ENCODE measurements at places on chromosomes 7 and 10.

- no peak for DNase-seq
Observed at GRCh38 chr10:90403211-90404000, 454.4 kb downstream of the HTR7 start.

DNA sequence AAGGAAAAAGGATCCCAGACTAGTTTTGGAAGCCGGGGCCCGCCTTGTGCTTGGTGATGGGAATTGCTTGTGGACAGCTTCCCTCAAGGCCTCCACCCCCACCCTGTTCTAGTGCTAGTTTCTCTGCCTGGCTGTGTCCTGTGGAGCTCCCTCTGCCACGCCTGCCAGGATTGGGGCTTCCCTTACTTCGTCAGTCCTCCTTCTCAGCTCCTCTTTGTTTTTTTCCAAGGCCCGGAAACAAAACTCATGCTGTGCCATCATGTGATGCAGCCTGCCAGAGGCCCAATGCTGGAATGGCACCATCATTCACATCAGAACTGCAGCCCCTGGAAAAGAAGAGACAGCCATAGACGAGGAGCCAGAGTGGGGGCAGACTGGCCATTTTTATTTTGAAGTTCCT is 11.2 kb downstream of the YKT6 start:
- no peak for DNase-seq

- no peak for DNase-seq
Observed at GRCh38 chr10:124090601-124091209, 2.7 kb downstream of the CHST15 start.

DNA sequence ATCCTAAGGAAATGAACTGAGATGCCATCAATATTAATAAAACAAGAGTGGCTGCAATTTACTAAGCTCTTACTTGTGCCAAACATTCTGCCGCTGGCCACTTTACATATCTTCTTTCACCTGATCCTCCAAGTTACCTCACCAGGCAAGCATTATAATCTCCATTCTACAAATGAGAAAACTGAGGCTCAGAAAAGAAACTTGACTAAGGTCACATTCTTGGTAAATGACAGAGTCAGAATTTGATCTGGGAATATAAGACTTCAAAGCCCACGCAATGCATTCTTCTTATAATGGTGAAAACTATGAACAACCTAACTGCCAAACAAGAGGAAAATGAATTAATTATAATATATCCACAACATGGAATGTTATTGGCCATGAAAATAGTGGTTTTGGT is 46.1 kb upstream of the SMNDC1 start:
- DNase-seq, result no peak

GRCh38 chr10:60508037-60508436 is 118.4 kb upstream of the ANK3 start:
- no peak for DNase-seq
